ENCODE measurements at places on chromosomes 2 and 18.

- no peak for DNase-seq
These were observed 672.7 kb downstream of the ZEB2 start for GRCh38 chr2:143847257-143847656.

- no peak for DNase-seq
These were observed 25.6 kb upstream of the TBC1D8 start for GRCh38 chr2:101176803-101177202.

DNA sequence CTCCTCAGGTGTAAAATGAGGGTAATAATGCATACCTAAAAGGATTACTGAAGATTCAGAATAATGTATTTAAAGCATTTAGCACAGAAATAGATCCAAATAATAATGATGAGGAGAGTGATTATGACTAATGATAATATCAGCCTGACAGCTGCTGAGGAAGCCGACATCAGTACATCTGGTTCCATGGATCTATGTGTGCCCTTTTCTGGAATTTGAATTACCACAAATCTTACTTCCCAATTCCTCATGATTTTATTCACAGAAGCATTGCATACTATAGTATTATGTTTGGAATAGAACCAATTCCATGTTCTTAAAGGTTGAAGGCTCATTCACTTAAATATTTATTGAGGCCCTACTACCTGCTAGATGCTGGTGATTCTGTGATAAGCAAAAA lies 248.9 kb upstream of the THUMPD2 start:
- no peak for DNase-seq

DNA sequence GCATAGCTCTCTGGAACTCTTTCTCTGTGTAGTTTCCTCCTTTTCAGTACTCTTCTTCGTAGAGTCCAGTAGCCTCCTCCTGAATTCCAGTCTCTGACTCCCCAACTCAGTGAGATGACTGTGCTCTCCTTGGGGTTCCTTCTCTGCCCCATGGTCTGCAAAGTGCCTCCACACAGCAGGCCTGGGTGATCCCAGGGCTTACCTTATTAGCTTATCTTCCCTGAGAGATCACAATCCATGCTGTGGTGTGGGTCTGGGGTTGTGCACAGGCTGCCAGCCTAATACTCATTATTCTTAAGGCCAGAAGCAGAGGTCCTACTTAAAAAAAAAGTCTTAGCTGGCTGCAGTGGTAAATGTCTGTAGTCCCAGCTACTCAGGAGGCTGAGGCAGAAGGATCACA lies 4.6 kb upstream of the GPR39 start:
- no peak for DNase-seq

GRCh38 chr2:37344453-37345361 lies at the start of gene QPCT:
Gene QPCT, plus strand, starts transcription at chr2:37344630. Its CDS starts 102 bp downstream, at chr2:37344732.
- DNase-seq, result no peak

DNA sequence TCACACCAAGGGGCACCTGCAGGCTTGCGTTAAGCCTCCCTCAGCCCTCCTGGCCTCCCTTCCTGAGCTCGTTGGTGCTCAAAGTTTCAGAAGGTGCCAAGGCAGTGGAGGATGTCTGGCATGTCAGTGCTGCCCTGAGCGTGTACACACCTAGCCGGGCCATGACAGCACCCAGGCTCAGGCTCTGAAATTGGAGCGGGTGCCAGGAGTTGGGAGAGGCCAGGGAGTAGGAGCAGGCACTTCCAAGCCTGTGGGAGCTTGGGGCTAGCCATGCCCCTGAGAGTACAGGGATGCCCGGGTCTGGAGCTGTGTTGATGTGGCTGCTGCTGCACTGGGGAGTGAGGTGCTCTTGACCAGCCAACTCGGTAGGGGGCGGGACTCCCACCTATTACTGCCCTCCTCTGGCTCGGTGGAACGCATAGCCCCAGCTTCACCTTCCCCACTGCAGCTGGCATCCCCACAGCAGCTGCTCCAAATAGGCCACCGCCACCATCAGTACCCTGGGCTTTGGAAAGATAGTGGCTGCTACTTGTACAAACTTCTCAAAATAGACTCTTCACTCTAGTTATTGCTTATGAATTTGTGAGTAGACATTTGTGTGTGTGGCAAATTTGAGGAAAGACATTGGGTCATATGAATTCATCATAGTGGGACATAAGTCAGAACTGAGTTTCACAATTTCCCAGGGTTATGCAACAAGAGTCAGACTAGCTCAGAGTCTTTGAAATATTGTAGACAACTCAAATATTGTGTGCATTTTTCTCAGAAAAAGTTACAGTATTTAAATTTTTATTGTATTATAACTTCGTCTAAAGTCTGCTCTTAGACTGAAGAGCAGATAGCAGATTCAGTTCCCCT lies 6.8 kb upstream of the PCARE start:
- DNase-seq, result no peak

DNA sequence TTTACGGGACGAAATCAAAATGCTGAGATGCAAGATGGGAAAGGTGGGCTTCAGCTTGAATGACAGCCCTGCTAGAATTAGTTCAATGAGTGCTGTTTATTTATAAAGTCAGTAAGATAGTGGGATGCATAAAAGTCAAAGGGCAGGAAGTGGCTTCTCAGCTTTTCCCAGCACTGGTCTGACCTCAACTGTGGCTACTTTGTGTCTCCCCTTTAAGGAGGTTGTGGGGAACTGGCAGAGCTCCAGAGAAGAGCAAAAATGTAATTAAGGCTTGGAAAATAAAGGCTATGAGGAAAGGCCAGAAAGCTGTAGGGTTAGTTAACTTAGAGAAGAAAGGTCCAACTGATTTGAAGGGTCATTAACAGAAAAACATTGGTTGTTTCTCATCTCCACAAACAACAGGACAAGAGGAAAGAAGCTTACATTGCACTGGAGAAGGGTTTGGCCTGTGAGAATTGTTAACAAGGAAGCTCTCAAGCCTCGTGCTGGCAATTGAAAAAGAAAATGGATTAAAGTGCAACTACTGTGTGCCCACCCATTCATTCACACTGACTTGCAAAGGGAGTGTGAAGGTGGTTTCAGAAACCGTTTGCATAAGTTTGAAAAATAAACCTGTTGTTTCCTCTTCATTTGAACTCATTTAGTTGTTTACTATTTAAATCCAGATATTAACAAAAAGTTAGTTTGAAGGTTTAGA lies 68.8 kb upstream of the CD28 start:
- no peak for DNase-seq

DNA sequence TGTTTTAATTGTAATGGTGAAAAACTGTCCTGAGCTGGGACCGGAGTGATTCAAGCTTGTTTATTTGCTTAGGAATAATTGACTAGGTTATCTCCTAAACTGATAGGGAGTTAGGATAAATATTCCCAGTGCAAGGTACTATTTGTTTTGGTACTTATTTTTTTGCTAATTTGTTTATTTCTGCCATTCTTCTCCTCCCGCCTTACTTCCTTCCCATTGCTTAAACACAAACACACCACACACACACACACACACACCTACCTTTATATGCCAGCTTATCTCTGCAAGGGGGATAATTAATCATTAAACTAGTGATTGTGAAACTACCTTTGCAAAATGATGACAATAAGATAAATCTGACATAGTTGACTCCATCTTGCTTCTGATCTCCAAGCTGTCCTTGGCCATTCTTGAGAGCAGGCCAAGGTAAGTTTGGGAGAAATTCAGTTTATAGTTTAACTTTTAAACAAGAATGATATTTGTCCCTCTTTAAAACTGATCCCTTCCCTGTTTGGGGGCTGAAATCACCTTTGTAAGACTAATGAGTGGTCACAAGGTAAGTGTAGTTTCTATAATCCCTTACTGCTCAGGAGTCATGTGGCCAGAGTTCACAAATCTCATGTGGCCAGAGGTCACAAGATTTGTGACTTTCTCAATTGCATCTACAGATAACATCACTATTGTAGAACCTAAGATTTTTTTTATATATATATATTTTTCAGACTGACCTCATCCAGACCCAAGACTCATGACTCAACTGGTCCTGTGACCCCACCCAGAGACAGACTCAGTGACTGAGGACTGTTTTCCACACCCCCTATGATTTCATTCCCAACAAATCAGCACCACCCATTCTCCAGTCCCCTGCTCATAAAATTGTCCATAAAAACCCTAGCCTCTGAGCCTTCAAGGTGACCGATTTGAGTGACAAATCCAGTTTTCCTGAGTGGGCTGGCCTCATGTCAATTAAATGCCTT lies 83.1 kb upstream of the LRRTM4 start:
- no peak for DNase-seq

DNA sequence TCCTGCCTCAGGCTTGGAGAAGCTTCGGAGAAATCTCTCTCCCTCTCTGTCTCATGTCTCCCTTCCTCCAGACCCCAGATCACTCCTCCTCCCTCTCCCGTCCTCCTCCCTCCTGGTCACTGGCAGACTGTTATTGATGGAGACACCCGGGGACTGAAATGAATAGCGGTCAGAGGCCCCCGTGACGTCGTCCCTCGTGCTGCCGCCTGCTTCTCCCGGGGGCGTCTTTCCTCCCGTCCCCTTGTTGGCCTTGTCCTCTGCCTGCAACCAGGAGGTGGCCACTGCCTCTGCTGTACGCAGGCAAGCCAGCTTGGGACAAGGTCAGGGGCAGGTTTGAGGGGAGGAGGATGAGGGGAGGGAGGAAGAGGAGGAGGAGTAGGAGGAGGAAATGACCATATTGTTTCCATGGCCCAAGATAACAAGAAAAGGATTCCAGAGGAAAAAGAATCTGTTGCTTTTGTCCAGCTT lies 78.2 kb downstream of the CELF4 start:
- no peak for DNase-seq

- no peak for DNase-seq
These were observed 17.5 kb downstream of the SERTAD2 start for GRCh38 chr2:64635976-64636911.

- no peak for DNase-seq
These were observed 436.8 kb downstream of the TGIF1 start for GRCh38 chr18:3886575-3887322.

- no peak for DNase-seq
These were observed 419.3 kb upstream of the TNP1 start for GRCh38 chr2:217279140-217279539.

DNA sequence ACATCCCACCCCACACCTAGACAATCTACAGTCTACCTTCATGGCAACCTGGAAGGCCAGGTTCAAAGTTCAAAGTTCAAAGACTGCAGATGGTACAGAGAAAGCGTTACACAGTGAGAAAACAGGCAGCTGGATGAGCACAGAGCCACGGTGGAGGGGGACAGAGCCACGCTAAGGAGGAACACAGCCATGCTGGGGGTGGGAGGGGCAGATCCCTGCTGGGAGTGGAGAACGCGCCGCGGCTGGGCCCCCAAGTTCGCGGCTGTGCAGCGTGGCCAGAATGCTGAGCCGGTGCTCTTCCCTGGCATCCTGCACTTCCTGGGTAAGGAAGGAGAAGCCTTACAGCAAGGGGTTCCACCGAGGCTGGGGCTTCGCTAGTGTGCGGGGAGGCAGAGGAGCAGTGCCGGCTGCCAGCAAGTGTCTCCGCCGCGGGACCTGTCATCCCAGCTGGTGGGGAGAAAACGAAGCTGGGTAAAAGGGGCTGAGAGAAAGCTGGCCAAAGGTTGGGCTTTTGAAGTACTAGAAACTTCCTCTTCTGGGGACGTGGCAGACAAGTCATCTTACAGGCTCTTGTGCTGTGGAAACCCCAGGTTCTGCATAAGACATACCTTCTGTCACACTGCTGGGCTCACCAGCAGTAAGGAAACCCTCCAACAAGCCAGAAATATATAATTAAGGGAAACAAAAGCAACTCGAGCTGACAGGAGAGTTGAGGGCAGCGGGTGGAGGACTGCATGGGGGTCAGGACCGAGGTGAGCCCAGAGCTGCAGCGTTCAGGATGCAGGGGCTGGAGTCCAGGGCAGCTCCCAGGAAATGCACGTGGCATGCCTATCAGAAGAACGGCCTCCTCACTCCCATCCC lies 115.5 kb downstream of the HDAC4 start:
- DNase-seq, result no peak

DNA sequence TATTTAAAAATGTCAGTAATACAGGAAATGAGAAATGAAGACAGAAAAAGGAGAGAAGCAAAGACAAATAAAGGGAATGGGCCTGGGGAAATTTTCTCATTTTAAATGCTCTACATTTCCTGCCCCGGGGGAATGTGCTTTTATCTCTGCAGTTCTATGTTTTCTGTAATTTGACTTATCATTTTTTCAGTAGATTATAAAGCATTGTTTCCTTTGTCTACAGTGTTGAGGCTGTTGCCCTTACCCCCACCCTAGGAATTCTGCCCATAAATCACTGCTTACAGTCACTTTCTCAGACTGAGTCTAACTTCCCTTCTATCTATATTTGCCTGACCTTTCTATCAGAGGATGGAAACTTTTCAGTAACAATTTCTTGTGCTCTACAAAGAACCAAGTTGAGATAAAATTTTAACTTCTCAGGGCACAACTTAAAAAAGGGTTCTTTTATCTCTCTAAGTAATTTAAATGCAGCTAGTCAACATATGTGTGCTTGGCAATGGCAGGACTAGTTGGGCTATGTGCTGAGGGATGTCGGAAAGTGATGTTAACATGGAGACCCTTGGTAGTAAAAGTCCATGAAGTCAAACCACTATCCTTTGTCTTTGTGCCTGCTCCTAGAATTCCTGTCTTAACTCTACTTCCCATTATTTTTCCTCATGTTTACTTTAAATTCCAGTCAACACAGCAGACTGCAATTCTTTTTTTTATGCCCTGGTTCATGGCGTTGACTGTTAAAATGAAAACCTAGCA lies 146.5 kb upstream of the MMADHC start:
- no peak for DNase-seq

DNA sequence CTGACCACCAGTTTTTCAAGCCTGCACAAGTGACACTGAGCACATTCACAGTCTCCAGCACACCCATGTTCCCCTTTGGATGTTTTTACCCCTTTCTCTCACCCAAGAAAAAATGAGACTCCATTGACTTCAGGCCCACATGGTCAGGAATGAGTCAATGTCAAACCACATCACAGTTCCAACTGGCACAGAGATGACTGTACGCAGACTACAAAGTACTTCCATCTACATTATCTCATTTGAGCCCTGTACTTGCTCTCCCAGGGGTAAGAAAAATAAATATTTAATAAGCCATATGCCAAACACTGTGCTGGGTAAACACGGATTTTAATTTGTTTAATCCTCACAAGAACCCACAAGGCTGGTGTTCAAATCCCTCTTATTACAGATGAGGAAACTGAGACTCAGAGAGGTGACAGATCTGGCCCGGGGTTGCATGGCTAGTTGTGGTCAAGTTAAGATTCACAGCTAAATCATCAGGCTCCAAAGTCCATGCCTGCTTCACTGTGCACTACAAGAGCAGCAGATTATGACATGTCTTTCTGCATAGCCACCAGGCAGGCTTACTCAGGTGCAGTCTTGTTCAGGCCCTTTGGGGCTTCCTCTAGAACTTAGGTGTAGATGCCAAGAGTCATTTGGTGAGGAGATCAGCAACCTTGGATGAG lies 106.1 kb downstream of the TXNL1 start:
- peak; percentile 15 for DNase-seq

GRCh38 chr2:201536754-201537153 lies 85.2 kb downstream of the STRADB start:
- DNase-seq, result no peak

- no peak for DNase-seq
These were observed 97.0 kb downstream of the CABLES1 start for GRCh38 chr18:23232331-23232730.

DNA sequence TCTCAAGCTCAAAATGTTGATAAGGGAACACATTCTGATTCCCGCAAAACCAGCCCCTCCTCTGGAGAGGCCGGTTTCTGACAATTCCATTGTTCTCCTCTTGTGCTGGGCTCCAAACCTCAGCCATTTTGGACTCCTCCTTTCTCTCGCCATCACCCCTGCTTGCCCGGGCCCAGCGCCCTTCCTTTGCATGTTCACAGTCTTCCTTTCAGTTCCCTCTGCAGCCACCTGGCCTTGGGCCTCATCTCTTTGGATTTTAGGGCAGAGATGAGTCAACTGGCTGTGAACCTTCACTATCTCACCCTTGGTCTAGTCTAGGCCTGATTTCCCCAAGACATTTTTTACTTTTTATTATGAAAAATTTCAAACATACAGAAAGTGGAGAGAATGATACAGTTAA lies 155.9 kb upstream of the MAP3K20 start:
- DNase-seq, result no peak
